GM12878 (cell line): ENCODE measurements at places on chromosomes 1 and 21. TPM values are rescaled to one million over a fixed set of nuclear protein-coding genes. Genes with fewer than 3 reads are reported as not detected.

The SLC25A33 gene
- 8.4 and 8.6 TPM in 2 replicates for total RNA-seq

The KCNQ4 gene
- 0.18 and 0.21 TPM in 2 replicates for total RNA-seq

The TMPRSS15 gene
- total RNA-seq, result not detected in 2 replicates

The KLF17 gene
- total RNA-seq, result not detected in 2 replicates

DNA sequence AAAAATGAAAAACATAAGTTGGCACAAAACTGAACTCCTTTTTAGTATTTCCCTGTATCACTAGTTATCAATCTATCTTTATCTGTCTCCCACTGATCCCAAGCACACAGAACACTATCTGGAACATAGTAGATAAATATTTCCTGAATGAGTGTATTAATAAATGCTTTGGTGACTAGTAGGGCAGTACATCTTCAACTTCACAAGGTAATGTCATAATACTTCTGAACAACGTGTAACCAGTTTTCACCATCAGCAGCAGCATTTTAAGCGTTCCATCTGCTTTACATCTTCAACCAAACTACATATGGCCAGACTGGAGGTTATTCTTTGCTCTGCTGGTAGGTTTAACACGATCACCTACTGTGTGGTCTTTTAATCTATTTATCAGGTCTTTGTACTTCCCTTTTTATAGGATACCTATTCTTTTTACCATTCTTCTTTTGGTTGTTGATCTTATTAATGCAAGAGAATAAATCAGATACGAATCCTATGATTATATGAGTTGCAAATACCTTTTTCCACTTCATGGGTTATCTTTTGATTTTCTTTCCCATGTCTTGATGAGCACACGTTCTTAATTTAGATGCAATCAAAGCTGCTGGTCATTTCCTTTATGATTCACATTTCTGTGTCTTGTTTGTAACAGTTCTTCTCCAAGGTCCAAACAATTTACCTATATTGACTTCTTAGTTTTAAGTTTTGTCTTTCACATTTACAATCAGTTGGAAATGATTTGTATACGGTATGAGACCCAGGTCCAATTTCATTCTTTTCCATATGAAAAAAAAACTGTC, 16.3 kb downstream of the GPBP1L1 start:
- peaks cover 6% of the 10 kb centered on the region for H3K36me3 ChIP-seq
- no peak for DNase-seq
- H3K4me1 ChIP-seq, result no peaks in the 10 kb centered on the region
- H3K27ac ChIP-seq, result no peak overlapping the region

- no peak overlapping the region for H3K4me3 ChIP-seq
- DNase-seq, result no peak
- no peaks in the 10 kb centered on the region for H3K4me1 ChIP-seq
- H3K27me3 ChIP-seq, result no peaks in the 10 kb centered on the region; the same call in 1 of the 2 replicates
Measured at GRCh38 chr1:106043971-106044370, 1012.5 kb upstream of the PRMT6 start.

DNA sequence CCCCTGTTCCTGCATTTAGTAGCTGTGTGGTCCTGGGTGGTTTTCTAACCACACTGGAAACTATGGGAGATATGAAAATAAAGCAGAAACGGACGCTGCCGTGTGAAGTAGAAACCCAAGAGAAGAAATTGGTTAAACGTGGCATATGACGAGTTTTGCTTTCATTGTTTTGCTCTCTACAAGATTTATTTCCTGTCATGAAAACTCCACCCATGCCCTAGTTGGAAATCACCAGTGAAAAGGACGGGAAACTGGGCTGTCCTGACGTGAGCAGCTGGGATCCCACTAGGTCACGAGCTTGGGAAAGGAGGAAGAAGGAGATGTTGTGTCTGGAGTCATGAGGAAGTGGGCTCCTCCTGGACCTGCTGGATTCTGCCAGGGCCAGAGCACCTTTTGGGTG, 120.8 kb upstream of the GADD45A start:
- H3K27ac ChIP-seq, result no peak overlapping the region
- H3K4me1 ChIP-seq, result no peaks in the 10 kb centered on the region; the same call in 1 of the 2 replicates
- no peak for DNase-seq
- H3K36me3 ChIP-seq, result no peaks in the 10 kb centered on the region

DNA sequence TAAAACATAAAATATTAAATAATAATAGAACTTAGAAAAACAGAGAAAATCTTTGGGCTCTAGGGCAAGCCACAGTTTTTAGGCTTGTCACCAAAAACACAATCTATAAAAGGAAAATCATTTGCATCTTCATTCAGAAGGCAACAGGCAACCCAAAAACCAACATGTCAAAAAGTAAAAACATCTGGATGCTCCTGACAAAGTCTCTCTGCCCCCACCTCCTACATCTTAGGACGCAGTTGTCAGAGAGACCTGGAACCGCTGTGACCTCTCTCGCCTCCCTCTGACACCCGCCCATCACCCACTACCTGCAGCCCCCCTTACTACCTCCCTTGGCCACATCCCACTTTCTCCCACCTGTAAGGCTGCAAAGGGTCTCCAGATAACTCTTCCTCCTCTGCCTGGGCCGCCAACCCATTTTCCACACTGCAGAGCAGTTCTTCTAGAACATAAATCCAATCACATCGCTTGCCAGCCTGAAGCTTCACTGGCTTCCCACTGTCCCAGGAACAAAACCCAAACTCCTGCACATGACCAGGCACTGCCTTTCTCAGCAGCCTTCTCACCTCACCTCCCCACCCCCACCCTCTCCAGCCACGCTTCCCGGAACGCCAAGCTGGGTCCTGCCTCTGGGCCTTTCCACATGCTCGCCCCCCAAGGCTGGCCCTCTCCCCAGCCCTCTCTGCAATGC, 14.7 kb downstream of the PRDM15 start:
- H3K4me3 ChIP-seq, result peak overlapping the region; percentile 63; the same call in 1 of the 2 replicates
- H3K4me1 ChIP-seq, result peaks cover 70% of the 10 kb centered on the region
- no peaks in the 10 kb centered on the region for H3K27me3 ChIP-seq
- peaks cover 4% of the 10 kb centered on the region for H3K36me3 ChIP-seq
- H3K27ac ChIP-seq, result peak overlapping the region; percentile 91

GRCh38 chr1:206511362-206512057, 4.2 kb downstream of the RASSF5 start:
- no peak overlapping the region for H3K27ac ChIP-seq
- peaks cover 11% of the 10 kb centered on the region; the same call in 1 of the 2 replicates for H3K4me1 ChIP-seq
- no peaks in the 10 kb centered on the region for H3K27me3 ChIP-seq
- no peaks in the 10 kb centered on the region for H3K36me3 ChIP-seq
- DNase-seq, result no peak

DNA sequence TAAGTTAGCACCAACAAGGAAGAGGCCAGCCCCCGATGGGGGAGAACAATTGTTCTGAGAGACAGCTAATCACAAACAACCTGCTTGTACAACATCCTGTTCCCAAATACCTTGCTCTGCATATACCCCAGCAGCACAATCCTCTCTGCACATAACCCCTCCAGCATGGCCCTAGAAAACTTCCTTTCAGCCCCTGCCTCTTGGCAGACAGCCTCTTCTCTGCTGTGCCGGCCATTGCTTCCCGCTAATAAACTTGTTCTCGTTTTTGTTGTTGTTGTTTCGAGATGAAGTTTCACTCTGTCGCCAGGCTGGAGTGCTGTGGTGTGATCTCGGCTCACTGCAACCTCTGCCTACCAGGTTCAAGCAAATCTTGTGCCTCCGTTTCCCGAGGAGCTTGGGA, 392.7 kb downstream of the SMYD3 start:
- no peak overlapping the region for H3K27ac ChIP-seq
- H3K36me3 ChIP-seq, result no peaks in the 10 kb centered on the region
- no peaks in the 10 kb centered on the region for H3K4me1 ChIP-seq
- H3K4me3 ChIP-seq, result no peak overlapping the region
- no peaks in the 10 kb centered on the region for H3K27me3 ChIP-seq
- no peak for DNase-seq
